ENCODE measurements at places on chromosomes 16 and 17.

DNA sequence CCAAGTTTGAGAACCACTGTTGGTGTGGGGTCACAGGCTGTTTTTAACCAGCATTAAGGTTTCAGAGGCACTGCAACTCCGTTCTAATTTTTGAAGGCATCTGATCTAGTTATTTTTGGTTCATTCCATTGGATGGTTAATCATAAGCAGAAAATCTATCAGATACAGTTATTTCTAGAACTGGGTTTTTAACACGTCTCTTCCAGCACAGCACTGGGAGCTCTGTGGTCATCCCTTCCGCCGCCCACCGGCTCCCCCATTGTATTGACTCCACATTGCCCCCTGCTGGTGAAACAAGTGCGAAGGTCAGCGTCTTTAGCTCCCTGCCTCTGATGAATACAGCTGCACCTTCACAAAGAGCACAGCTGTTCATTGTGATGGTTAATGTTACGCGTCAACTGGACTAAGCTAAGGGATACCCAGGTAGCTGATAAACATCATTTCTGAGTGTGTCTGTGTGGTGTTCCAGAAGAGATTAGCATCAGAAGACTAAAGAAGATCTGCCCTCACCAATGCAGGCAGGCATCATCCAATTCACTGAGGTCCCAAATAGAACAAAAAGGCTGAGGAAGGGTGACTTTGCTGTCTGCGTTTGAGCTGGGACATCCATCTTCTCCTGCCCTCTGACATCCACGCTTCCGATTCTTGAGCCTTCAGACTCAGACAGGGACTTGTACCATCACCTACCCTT, 8.5 kb downstream of the CCL18 start:
- peak; percentile 41 for DNase-seq

DNA sequence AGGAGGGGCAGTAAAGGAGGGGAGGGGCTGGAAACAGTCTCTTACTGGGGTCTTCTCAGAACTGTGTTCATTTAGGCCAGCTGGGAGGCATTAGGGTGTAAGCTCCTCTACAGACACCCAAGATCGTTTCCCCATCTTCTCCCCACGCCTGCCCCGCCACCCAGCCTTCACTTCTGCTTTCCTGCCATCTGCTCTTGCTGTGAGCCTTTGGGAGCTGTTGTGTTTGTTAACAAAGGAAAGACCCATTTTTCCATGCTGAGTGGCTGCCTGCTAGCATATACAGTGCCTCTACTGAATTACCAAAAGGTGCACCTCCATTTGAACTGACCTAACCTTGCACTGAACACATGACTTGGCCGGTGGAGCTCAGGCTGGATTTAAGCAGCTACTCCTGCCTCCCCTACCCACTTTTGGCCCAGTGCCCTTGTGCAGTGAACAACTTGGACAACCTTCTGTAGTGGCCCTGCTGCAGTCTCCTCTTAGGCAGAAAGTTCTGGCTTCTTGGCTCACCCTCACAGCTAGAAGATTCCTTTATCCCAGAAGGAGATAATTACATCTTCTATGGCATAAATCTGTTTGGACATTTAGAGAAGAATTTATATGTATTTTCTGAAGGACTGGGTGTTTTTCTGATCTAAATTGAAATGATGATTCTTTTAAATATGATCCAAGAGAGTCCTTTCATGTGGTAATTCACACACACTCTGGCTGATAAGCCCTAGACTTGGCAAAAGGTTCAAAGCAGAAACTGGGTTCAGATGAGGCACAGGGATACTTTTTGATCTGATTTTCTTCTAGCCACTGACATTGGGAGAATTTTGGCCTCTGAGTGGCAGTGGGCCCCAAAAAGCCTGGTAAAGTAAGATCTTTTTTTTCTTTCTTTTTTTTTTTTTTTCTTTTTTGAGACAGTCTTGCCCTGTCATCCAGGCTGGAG, 81.9 kb upstream of the HNF1B start:
- no peak for DNase-seq

- no peak for DNase-seq
Measured at GRCh38 chr17:44307387-44308186, 814 bp upstream of the RUNDC3A start.

DNA sequence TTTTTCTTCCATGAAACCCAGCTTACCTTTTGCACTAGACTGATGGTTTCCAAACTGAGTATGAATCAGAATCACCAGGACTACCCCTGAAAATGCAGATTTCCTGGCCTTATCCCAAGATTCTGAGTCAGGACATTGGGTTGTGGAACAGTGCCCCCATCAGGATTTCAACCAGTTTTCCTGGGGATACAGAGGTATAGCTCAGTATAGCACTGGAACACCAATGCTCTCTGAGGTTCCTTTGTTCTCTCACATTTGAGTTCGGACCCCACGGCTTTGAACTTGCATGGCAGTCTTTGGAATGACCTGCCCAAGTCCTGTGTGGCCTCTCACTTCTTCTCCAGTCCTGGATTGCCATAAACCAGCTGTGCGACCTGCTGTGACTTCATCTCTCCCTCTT, 12.8 kb upstream of the CCL8 start:
- no peak for DNase-seq

GRCh38 chr16:51881731-51882130, 665.2 kb downstream of the TOX3 start:
- DNase-seq = no peak

- DNase-seq = no peak
Measured at GRCh38 chr16:77786186-77786847, 2.0 kb upstream of the VAT1L start.

DNA sequence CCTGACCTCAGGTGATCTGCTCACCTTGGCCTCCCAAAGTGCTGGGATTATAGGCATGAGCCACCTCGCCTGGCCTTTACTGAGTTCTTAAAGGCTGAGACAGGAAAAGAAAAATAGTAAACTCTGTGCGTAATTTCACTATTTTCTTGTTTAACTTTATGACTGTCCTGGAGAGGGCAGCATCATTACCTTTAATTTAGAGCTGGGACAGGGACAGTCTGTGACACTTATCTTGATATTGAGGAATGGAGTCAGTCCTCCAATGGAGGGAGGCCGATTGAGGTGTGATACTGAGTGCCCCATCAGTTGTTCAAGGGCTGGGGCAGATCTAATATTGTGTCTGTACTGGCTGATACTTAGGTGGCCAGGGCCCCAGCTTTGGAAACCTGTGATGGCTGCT, 21.5 kb upstream of the SPN start:
- DNase-seq = no peak

GRCh38 chr16:70788668-70789594, 12.0 kb downstream of the VAC14 start:
- DNase-seq = no peak

GRCh38 chr17:50867363-50868139, 1.4 kb upstream of the TOB1 start:
- peak; percentile 69 for DNase-seq
